Hair follicle dermal papilla cell (primary cell): ENCODE measurements at places on chromosomes 16 and 17. TPM values are rescaled to one million over a fixed set of nuclear protein-coding genes. Genes with fewer than 3 reads are reported as not detected.

The ABCA8 gene
- total RNA-seq = 0.49 and 1.3 TPM in 2 replicates

The FZD2 gene
- 70.3 and 78.9 TPM in 2 replicates for total RNA-seq

The ABCC12 gene
- 0.12 and 0.16 TPM in 2 replicates for total RNA-seq

The RNF43 gene
- 0.12 and 0.32 TPM in 2 replicates for total RNA-seq

The LRRC37A gene
- 0.73 and 7.5 TPM in 2 replicates for total RNA-seq

The BICDL2 gene
- not detected in 2 replicates for total RNA-seq

The CXCL16 gene
- total RNA-seq = 0.97 and 1.1 TPM in 2 replicates

The ATP2A3 gene
- total RNA-seq = 0.32 and 0.85 TPM in 2 replicates

The RASD1 gene
- total RNA-seq = 1.9 and 2.6 TPM in 2 replicates

The ANTKMT gene
- total RNA-seq = 21.9 and 25.1 TPM in 2 replicates

The KRTAP2-1 gene
- total RNA-seq = not detected in 2 replicates

The SERPINF2 gene
- total RNA-seq = under 0.01 TPM in 1 of 2 replicates, not detected in the other

The CAVIN1 gene
- total RNA-seq = 1,335 and 1,666 TPM in 2 replicates
